Ammon's horn (tissue), 1 donor: ENCODE measurements at places on chromosomes 7 and 10.

DNA sequence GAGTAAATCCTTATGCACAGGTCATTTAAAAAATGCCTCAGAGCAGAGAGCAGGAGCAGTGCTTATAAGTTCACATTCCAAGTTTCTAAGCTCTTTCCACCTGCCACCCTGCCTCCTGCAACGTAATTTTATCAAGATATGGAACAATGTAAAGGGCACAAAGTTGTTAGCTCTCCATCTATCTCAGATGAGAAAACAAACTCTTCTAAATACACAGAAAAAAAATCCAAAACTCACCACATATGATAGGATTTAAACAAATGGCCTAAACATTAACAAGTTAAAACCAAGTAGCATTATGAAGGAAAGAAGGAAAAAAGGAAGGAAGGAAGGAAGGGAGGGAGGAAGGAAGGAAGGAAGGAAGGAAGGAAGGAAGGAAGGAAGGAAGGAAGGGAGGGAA lies 1132.8 kb downstream of the GRM8 start:
- no peak for DNase-seq

DNA sequence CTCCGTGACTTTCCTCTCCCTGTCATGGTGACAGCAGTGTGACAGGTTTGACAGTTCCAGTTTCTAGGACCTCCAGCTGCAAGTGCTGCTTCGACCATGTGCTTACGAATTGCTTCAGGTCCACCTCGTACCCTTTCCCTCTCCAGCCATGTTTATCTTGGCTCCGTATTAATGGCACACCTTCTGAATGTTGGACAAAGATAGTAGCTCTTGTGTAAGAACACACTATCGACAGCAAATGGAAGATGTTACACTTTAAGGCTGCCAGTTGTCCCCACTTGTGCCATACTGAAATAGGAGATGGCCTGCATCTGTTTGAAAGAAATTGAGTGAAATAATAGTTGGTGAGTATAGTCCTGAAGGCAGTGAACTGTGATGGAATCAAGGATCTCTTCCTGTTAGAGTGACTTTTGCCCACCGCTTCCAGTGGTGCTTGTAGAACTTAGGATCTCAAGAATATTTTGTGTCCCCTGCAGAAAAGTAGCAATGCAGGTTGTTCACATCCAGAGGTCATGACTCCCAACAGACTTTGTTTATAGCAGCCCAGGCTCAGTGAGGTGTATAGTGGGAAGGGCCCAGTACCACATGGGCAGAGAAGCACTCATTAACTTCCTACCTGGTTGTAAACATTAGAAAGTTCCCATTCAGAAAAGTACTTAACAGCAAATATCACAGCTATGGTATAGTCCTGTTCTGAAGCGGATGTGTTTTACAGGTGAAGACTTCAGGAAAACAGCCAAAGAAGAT lies 629.7 kb upstream of the GALNT17 start:
- no peak for DNase-seq

DNA sequence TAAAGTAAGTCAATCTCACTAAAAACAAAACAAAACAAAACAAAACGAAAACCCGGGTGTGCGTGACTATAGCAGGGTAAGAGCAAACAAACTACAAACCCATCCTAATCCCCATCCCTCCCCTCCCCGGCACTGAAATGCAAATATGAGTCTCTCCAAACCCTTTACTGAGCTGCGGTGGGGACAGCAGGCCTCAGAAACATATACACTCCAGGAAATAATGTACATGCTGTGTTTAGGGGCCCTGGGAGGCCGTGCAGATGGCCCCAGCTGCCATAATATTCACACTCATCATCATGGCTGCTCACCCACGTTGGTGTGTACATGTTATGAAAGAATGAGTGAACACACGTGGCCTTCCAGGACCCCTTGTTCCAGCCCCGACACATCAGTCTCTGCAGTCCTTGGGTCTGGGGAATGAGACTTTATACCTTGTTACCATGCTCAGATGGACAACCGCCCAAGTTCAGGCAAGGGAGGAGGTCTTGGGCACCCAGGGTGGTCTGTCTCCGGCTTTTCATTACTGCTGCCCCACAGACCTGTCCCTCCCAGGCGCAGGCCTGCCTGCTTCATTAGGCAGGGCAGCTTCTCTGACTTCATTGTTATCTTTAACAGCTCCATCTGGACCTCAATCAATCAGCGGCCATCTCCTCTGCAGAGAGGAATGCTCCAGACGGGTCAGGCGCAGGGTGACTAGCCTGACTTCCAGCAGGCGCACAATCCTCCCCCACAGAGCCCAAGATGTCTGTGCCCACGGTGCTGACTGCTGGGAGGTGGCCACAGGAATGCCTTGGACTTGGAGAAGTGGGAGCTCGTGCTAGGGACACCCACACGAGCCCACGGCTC lies 20.6 kb downstream of the HSPA12A start:
- no peak for DNase-seq

- no peak for DNase-seq
These were observed 149.2 kb downstream of the PDE1C start for GRCh38 chr7:31921047-31921446.

- no peak for DNase-seq
These were observed 20.0 kb downstream of the MYO1G start for GRCh38 chr7:44958645-44959344.

- no peak for DNase-seq
These were observed 118.8 kb downstream of the AOAH start for GRCh38 chr7:36605261-36606051.

- no peak for DNase-seq
These were observed 20.6 kb upstream of the CHCHD3 start for GRCh38 chr7:133102276-133103060.

DNA sequence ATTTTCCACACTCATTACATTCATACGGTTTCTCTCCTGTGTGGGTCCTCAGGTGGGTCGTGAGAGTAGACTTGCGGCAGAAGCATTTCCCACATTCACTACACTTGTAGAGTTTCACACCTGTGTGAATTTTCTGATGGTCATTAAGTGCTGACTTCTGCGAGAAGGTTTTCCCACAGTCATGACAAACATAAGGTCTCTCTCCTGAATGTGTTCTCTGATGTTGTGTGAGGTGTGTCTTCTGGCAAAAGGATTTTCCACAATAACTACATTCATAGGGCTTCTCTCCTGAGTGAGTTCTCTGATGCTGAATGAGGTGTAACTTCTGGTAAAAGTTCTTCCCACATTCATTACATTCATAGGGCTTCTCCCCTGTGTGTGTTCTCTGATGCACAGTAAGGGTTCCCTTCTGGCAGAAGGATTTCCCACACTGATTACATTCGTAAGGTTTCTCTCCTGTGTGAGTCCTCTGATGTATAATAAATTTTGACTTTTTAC lies 15.1 kb downstream of the ZNF12 start:
- DNase-seq = no peak

DNA sequence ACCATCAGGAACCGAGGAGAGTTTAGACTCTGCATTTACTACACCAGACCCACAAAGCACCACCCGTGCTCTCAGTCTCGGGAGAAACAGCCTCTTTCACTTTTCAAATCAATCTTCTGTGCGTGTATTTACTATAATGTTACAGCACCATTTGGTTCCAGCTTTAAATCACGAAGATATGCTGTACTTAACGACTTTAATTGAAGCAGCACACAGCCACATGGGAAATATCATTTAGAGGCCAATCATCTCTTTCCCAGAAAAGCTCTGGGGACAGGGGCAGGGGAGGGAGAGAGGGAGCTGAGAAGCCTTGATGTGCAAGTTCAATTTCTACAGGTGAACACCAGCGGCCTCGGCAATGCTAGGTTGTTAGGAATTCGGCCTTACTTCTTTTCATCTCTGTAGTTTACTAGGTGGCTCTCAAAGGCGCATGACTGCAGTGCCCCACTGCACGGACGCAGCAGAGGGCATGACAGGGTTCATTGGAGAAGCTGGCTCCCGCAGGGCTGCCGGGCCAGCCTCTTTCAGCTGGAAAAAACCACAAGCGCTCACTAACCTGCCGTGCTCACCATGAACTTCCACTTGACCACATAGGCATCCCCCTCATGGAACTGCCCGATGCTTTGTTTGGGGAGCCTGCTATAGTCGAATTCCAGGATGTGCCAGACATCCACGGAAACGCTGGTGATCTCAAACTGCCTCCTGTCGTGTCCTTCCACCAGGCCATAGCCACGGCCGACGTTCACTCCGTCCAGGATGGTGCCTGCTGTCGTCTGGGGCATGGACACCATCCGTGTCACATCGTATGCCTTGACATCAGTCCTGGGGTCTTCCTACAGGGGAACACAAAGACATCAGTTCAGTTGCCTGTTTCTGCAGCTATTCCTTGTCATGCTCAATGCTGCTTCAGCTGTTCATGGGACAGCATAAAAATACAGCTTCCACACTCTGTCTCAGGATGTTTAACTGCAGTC lies 154.5 kb downstream of the SVIL start:
- DNase-seq = no peak

DNA sequence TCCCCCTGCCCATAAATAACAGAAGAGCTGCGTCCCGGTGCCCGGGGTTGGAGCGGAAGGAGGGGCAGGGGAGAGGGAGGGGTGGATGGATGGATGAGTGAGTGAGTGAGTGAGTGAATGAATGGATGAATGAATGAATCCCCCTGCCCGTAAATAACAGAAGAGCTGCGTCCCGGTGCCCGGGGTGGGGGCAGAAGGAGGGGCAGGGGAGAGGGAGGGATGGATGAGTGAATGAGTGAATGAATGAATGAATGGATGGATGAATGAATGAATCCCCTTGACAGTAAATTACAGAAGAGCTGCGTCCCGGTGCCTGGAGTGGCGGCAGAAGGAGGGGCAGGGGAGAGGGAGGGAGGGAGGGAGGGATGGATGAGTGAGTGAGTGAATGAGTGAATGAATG lies 7.6 kb upstream of the UNCX start:
- no peak for DNase-seq

GRCh38 chr10:14500172-14500765 lies 169.5 kb upstream of the FRMD4A start:
- no peak for DNase-seq

DNA sequence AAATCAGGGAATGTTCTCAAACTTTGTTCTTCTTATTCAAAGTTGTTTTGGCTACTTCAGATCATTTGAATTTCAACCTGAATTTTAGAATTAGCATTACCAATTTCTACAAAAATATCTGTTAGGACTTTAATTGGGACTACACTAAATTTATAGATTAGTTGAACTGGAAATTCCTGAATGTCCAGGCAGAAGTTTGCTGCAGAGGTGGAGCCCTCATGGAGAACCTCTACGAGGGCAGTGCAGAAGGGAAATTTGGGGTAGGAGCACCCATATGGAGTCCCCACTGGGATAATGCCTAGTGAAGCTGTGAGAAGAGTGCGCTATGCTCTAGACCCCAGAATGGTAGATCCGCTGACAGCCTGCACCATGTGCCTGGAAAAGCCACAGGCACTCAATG lies 22.8 kb upstream of the AGMO start:
- DNase-seq = no peak

DNA sequence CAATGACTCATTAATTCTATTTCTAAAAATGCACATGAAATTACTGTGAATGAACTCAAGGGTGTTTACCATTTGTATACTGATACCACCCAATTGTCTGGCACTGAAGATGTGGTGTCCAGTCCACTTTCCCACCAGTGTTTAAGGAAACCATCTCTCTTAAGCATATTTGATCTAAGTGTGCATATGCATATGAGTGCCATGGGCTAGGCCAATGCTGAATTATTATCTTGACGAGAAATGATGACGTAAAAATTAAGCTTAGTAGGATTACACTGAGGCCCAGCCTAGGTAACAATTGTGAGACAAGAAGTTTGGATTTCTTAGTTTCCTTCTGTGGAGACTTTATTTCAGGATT lies 59.7 kb downstream of the SVIL start:
- no peak for DNase-seq

DNA sequence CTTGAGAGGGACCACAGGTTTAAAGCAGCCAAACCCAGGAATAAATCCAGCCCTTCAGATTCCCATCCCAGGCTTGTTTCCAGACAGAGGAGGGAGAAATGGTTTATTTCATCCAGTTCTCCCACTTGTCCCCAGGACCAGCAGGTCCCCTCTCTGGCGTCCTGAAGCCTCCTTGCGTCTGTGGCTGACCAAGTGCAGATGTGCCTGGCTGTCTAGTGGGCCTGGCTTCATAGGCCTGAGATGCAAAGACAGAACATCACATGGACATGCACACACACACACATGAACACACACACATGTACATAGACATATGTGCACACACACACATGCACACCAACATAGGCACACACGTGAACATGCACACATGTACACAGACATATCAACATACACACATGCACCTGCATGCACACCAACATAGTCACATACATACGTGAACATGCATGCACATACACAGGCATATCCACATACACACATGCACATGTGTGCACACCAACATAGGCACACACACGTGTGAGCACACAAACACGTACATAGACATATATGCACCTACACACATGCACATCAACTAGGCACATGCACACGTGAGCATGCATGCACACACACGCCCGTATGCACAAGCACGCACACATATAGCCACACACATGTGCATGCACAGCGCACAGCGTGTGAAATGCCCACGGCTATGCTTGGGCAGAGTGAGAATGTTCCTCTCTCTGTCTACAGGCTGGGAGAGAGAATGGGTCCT lies 10.7 kb downstream of the FOXL3 start:
- no peak for DNase-seq

DNA sequence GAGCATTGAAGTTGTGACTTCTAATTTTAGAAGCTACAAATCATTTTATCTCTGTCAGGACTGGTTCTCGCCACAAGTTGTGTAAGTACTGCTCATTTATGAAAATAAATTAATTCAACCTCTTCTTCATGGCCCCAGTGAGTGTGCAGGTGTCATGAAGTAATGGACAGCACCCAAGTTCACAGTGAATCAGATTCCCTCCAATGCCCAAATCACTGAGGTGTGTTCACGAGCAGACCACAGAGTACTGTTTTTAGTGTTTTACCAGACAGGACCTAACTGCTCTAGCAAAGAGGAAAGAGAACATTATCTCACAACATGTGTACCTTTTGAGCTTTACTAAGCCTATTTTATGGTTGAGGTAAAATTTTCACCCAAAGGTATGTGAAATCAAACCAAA lies 980.0 kb downstream of the CNTNAP2 start:
- DNase-seq = no peak

DNA sequence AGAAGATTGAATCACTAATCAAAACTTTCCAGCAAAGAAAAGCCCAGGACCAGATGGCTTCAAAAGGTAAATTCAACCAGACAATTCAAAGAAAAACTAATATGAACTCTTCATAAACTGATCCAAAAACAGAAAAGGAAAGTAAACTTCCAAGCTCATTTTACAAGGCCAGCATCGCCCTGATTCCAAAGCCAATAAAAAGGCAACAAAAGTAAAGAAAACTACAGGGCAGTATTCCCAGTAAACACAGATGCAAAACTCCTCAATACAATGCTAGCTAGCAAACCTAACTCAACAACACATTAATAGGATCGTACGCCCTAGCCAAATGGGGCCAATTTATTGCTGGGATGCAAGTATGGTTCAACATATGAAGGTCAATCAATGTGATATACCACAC lies 53.1 kb downstream of the RNF32 start:
- DNase-seq = no peak

- no peak for DNase-seq
These were observed 198.2 kb downstream of the PON1 start for GRCh38 chr7:95126053-95126709.
